Stimulated activated CD4-positive, alpha-beta T cell treated with anti-CD3 and anti-CD28 coated beads, Interleukin-2, amount 100 ng/mL, for 48 hours (primary cell): ENCODE measurements at places on chromosomes 1 and 21.

GRCh38 chr1:101451888-101452287, 215.1 kb downstream of the S1PR1 start:
- DNase-seq = peak; percentile 9

GRCh38 chr1:184068354-184068753, 16.8 kb downstream of the TSEN15 start:
- no peak for DNase-seq

GRCh38 chr1:93322349-93322748, 23.4 kb upstream of the DR1 start:
- no peak for DNase-seq

DNA sequence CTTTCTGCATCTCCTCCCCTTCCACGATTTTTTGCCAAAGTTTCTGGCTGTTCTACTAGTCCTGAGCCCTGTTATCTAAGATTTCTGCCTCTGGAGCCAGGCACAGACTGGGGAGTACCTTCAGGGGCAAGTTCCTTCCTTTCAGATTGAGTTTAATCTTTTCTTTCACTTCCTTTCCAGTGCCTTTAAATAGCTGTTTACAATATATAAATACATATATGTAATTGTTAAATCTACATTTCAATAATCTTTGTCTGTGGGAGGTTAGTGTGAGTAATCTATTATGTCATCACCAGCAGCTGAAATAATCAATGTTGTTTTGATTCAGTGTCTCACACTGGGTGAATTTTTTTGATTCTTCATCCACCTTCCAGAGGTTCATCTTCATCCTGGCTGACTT, 31.8 kb downstream of the DIPK1A start:
- no peak for DNase-seq

GRCh38 chr1:101260556-101261350, 23.9 kb downstream of the S1PR1 start:
- no peak for DNase-seq

- DNase-seq = peak; percentile 28
Observed at GRCh38 chr1:14778898-14779865, 180.7 kb downstream of the KAZN start.

GRCh38 chr21:32653326-32653901, 41.2 kb upstream of the CFAP298 start:
- peak; percentile 15 for DNase-seq

GRCh38 chr21:24881506-24881905, 725.8 kb downstream of the MRPL39 start:
- DNase-seq = no peak

GRCh38 chr1:223363057-223363855, 720 bp downstream of the SUSD4 start:
- no peak for DNase-seq
